ENCODE measurements at places on chromosomes 16 and 17.

DNA sequence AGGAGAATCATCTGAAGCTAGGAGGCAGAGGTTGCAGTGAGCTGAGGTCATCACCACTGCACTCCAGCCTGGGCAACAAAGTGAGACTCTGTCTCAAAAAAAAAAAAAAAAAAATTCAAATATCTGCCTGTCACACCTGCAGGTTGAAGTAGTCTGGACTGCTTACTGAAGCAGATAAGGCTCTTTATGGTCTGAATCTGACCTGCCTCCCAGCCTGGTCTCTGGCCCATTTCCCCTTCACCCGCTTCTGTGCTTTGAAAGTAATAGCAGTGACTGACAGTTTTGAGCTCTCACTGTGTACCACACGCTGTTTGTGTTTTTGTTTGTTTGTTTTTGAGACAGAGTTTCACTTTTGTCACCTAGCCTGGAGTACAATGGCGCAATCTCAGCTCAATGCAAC is 5.8 kb downstream of the SEZ6L2 start:
- DNase-seq, result no peak

DNA sequence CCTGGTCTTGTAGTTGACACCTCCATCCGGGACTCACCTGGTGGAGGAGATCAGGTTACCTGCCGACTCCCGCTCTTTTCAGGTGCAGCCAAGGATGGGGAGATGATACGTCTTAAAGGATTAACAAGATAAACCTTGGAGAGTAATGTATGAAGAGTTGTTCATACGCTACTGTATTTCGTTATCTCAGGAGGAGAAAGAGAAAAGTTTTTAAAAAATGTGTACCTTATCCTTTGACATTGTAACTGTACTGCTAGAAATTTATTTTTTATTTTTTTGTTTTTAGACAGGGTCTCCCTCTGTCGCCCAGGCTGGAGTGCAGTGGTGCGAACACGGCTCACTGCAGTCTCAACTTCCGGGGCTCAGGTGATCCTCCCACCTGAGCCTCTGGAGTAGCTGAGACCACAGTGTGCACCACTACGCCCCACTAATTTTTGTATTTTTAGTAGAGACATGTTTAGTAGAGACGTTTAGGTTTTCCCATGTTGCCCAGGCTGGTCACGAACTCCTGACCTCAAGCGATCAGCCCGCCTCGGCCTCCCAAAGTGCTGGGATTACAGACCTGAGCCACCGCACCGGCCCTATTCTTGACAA is 764 bp upstream of the SMURF2 start:
- DNase-seq, result no peak

GRCh38 chr16:57643910-57644309 is 15.5 kb downstream of the ADGRG1 start:
- no peak for DNase-seq

DNA sequence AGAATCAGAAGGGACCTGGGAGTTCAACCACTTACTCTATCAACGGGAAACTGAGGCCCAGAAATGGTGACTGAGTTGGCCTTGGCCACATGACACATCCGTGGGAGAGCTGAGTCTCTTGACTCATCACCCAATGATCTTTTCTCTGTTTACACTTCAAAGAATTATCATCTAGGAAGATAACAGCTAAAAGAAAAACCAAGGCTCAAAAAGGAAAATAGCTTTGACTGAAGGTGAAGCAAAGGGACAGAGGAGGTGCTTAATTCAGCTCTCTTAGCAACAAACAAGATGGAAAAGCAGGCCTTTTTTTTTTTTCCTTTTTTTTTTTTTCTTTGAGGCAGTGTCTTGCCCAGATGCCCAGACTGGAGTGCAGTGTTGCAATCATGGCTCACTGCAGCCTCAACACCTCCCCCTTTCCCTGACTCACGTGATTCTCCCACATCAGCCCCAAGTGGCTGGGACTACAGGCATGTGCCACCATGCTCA is 16.7 kb downstream of the ERCC4 start:
- DNase-seq, result no peak

DNA sequence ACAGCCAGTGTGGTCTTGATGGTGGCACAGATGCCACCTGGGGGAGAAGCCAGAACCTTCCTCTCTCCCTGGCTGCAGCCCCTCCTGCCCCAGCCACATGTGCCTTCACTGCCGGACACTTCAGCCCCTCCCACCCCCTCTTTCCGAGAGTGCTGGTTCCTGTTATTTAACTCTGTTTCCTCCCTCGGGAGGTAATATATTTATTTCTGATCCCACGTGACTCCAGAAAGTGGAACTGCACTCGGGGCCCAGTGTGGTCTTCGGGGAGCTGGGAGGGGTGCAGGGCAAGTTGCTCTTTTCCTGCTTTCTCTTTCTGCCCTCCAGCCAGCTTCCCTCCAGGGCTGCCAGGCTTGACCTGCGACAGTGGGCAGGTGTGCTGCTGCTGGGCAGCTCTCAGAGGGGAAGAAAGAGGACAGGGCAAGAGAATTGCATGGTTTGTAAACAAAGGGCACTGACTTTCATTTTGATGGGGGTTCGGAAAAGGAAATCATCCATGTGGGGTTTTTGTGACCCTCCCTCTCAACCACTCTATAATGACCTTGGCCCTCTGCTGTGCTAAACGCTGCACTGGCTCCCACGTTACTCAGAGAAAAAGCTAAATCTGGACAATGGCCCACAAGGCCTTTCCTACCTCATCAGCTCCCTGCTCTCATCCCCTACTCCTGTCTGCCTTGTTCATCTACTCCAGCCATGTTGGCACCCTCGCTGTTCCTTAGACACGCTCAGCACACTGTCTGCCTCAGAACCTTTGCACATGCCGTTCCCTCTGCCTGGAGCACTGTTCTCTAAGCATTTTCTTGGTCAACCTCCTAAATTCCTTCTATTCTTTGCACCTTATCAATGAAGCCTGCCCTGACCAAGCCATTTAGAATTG is 8.2 kb upstream of the CIITA start:
- no peak for DNase-seq

GRCh38 chr16:71867939-71868338 is 16.0 kb downstream of the ZNF821 start:
- no peak for DNase-seq

DNA sequence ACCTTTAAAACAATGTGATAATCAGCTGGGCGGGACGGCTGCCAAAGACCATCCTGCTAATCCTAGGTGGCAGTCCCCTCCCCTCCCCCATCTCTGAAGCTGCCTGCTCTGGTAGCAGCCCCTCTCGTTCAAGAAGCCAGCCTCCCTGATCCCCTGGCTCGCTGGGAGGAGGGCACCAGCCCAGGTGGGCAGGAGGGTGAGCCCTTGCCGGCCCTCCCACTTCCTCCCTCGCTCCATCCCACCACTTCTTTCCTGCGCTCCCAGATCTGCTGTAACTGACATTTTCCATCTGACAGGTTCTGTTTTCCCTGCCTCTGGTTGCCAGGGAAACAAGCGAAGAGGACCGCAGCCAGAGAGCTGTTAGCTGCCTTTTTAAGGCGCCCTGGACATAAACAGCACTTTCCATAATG is 155.7 kb upstream of the TNRC6C start:
- DNase-seq, result no peak

- DNase-seq, result peak; percentile 68
These were observed 49.9 kb upstream of the CPNE2 start for GRCh38 chr16:57042157-57043111.

- no peak for DNase-seq
These were observed 24.1 kb downstream of the HMOX2 start for GRCh38 chr16:4500272-4500671.

DNA sequence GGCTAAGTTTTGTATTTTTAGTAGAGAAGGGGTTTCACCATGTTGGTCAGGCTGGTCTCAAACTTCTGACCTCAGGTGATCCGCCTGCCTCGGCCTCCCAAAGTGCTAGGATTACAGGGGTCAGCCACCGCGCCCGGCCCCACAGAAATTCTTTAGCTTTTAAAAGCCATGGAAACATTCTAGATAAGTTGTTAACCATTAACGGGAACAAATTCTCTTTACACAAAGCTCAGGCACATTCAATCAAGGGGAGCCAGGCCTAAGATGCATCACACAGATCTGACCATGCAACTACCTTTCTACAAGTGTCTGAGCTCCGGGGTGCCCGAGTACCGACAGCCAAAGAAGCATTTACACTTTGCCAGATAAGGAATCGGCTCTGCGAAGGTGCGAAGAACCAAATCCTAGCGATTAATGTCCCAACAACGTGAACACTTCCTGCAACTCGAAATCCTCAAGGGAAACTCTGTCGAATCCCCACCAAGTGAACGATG is 1.0 kb downstream of the EMC8 start:
- DNase-seq, result no peak

DNA sequence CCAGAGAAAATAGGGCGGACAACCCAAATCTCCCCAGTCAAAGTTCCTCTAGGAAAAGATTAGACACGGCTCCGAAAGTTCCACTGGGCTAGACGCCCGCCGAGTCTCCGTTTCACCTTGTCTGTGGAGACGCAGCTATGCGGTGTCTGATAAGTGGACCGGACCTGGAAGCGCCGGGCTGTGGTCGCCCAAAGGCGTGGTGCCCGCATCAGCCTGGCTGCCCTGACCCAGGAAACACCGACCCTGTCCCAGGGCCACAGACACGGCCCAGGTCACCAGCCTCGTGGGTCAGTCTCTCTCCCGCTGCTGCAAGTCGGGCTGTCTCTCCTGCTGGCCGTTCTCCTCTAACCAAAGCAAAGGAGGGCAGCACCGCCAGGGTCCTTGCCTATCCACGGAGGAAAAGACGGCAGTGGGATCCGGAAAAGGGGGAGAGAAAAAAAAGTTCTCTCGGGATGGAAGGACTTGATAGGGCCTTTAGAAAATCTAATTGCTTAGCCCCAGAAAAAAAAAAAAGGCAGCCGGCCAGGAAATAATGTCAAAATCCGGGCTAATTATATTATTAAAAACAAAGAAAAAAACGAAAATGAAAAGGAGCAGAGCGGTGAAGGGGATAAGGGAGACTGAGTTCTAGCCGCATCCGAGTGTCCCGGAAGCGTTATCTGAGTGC is 13.9 kb upstream of the FOXF1 start:
- no peak for DNase-seq

GRCh38 chr17:3911271-3912053 is 4.8 kb downstream of the P2RX1 start:
- peak; percentile 80 for DNase-seq

DNA sequence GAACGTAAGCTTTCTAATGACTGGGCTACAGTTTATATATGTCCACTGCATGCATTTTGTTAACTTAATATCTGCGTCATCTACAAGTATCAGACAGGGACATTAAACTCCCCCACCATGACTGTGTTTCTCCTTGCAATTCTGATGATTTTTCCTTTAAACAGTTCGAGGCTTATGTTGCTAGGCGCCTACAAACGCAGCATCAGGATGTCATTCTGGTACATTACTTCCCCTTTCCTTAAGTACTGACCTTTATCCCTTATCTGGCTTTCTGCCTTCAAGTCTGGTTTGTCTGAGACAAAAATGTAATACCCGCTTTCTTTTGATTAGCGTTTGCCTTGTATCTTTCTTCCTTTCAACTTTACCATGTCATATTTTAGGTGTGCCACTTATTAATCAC is 362.4 kb downstream of the SLC39A11 start:
- no peak for DNase-seq

GRCh38 chr16:31157136-31157535 is 7.3 kb upstream of the PRSS36 start:
- DNase-seq, result no peak

- DNase-seq, result no peak
These were observed 33.1 kb downstream of the KANSL1 start for GRCh38 chr17:46160169-46160568.

DNA sequence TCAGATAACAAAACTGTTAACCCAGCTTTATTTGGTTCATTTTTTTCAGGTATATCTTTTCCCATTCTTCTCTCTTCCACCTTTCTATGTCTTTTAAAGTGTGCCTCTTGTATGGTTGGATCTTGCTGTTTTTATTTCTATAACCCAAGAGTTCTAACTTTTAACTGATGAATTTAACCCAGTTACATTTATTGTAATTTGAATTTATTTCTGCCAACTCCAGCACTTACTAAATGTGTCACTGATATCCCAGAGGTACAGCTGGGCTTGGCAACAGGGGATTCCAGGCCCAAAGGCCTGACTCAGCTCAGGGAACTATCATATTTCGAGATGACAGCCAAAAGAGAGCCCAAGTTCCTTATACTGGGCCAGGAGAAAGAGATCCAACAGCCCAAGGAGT is 200.1 kb downstream of the GSG1L start:
- DNase-seq, result no peak

DNA sequence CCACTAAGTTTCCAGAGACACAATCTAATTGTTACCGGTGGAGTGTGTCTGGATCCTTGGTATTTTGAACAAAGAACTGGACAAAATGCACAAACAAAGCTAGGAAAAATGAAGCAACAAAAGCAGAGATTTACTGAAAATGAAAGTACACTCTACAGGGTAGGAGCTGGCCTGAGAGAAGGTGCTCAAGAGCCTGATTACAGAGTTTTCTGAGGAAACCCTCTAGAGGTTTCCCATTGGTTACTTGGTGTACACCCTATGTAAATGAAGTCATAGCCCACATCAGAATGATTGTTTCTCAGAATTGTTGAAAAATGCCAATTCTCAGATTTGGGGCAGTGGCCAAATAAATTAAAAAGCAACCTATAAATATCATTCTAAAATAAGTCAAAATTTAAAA is 436.4 kb downstream of the KCNJ18 start:
- no peak for DNase-seq

DNA sequence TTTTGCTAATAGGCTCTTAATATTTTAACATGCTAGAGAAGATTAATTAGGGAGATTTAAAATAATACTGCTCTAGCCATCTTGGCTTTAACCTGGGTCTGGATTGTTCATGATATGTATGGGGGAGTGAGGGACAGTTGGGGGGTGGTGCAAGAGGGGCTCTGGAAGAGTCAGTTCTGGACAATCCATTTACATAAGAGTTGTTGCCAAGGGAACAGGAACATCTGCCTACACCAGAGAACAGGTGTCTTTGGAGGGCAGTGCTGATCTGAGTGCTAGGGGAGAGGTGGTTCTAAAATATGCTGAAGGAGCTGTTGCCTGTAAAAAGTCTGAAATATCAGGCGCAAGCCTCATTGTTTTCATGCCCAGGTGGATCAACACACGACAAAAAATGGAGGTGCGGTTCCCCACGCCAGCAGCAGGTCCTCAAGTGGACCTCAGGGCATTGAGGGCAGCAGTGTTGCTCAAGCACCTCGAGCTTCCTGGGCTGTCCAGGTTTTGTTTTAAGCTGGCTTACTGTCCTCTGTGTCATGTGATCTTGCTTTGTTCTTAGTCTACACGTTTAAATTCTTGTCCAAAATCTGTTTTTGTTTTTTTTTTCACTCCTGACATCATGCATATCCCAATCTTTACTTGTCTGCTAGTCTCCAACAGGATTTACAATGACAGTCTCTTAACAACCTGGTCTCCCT is 25.4 kb upstream of the WSB1 start:
- no peak for DNase-seq

DNA sequence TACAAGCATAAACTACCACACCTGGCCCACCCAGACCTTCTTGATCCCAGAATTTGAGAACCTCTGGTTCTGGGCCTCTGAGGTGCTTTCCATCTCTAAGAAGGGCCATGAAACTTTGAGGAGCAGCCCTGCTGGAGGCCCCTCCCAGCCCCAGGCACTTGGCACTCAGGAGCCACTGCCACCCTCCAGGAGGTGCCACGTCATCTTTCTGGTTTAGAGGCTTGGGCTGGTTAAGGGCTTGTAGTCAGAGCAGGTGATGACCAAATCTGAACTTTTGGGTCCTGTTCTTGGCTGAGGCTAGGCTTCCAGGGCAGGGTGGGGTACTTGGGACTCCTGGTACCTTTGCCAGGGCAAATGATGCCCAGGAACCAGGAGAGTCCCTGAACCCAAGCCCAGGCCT is 13.8 kb upstream of the DLX4 start:
- no peak for DNase-seq

- DNase-seq, result no peak
These were observed 336.1 kb upstream of the TBX2 start for GRCh38 chr17:61063528-61063927.

GRCh38 chr17:2369551-2370210 is 31.2 kb downstream of the MNT start:
- DNase-seq, result no peak

GRCh38 chr16:69497876-69498596 is 67.7 kb upstream of the NFAT5 start:
- DNase-seq, result no peak

All from CD4-positive, alpha-beta T cell treated with Interleukin-21 for 1 hour (primary cell).